ENCODE measurements at places on chromosomes 6 and 20.

GRCh38 chr20:38805958-38806854 lies 709 bp downstream of the PPP1R16B start:
- no peak for DNase-seq

- no peak for DNase-seq
Observed at GRCh38 chr6:43359381-43359780, 10.1 kb downstream of the ZNF318 start.

- DNase-seq = no peak
Observed at GRCh38 chr20:3377644-3378043, 29.8 kb downstream of the DNAAF9 start.

DNA sequence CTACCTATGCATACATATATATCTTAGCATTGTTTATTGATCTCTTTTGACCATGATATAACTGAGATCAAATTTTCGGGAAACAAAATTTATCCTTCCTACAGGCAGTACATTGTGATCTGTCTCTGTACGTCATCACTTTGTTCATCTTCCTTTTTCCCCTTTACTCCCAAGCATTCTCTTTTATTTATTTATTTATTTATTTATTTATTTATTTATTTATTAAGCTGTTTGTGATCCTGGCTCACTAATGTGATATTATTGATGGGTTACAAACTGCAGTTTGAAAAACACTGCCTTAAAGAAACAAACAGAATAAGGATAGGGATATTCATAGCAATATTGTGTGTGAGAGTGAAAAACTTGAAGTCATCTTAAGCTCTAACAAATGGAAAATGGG lies 51.2 kb downstream of the MACROD2 start:
- DNase-seq = no peak

DNA sequence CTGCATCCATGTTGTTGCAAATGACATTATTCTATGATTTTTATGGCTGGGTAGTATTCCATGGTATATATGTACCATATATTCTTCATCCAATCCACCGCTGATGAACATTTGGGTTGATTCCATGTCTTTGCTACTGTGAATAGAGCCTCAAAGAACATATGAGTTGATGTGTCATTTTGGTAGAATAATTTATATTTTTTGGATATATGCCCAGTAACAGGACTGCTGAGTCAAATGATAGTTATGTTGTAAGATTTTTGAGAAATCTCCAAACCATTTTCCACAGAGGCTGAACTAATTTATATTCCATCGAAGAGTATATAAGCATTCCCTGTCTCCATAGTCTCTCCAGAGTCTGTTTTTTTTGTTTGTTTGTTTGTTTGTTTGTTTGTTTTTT lies 1373.5 kb downstream of the GRIK2 start:
- DNase-seq = no peak

- DNase-seq = no peak
Observed at GRCh38 chr20:57004951-57005933, 261.2 kb downstream of the BMP7 start.

GRCh38 chr6:95923518-95923917 lies 92.3 kb upstream of the FUT9 start:
- DNase-seq = no peak

DNA sequence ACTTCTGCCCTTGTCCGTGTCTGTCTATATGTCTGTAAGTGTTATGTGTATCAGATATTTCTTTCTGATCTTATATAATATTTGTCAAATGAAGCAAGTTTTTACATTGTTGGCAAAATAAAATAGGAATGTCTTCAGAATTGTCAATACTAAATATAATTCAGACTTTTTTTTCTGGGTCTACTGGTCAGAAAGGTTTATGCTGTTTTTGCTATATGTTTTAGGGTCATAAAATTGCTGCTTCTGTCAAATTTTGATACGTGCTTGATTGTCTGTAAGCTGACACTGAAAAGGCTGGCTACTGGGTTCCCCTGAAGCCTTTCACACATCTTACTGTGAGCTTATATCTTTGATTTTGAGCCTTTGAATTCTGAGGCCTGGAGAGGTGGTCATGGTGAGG lies 20.1 kb downstream of the LGSN start:
- DNase-seq = no peak

DNA sequence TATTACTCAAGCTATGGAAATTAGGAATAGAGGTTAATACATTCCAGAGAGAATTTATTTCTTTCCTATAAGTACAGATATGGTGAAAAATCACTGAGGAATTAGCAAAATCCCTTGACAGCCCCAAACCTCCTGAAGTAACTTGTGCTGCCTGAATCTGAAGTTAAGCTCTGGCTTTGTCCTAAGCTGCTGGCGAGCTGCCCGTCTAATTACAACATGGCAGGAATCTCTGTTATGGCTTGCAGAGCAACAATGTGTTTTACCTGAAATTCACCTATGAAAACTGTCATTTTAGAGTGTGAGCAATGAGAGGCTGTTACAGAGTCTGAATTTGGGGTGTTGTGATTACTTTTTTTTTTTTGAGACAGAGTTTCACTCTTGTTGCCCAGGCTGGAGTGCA lies 22.5 kb upstream of the IYD start:
- no peak for DNase-seq

DNA sequence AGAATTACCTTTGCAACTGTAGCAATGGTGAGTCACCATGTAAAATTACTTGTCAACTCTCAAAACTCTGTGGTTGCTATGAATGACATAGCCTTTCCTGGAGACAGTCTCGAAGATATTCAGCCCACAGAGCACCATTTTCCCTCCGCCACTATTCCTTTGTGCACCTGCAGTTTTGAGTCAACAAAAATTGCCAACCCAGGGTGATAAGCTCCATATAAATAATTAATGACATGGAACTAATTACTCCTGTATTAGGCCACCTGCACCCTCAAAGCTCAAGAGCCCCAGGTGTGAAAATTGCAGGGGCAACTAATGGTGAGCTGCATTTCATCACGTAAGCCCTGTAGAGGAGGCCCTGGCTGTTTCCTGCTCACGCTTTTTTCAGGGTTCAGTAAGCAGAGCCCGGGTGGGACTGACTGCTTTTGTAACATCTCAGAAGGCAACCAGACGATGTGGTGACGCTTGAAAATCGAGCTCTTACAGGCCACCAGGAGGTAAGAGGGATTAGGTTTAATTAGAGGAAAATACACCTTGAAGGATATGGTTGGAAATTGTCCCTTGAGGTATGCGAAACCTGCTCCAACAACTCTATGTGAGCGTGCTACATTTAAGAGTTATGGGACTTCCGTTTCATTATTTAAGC lies 70.8 kb downstream of the BMP2 start:
- no peak for DNase-seq

- DNase-seq = no peak
Observed at GRCh38 chr6:152244998-152245630, 392.0 kb downstream of the SYNE1 start.

GRCh38 chr20:39719293-39719692 lies 757.1 kb downstream of the DHX35 start:
- DNase-seq = no peak

GRCh38 chr6:17423026-17423425 lies 29.6 kb downstream of the CAP2 start:
- DNase-seq = no peak

DNA sequence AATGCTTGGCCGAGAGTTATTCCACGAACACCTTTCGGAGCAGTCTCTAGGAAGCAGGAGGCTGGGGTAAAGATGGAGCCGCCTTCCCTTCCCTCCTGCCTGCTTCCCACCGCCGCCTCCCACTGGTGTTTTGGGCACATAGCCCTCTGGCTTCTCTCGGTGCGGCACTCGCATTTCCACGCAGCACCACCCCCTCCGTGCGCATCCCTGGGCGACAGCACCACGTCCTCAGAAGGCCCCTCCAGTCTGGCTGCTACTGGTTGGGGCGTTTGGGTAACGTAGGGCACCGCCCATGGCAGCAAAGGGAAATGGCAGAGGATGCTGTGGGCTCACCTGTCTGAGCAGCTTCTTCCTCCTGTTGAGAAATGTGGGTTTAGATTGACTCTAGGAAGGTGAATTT lies 2.4 kb downstream of the COL20A1 start:
- no peak for DNase-seq
